ENCODE measurements at places on chromosomes 3 and 15. TPM values are rescaled to one million over a fixed set of nuclear protein-coding genes. Genes with fewer than 3 reads are reported as not detected.

The EPHB3 gene
- 15.5 TPM for total RNA-seq

The GXYLT2 gene
- total RNA-seq, result 24.1 TPM

The SLC28A1 gene
- not detected for total RNA-seq

The KNG1 gene
- total RNA-seq, result not detected

Data from bronchial smooth muscle cell (primary cell).